ENCODE measurements at places on chromosomes 6 and 20.

DNA sequence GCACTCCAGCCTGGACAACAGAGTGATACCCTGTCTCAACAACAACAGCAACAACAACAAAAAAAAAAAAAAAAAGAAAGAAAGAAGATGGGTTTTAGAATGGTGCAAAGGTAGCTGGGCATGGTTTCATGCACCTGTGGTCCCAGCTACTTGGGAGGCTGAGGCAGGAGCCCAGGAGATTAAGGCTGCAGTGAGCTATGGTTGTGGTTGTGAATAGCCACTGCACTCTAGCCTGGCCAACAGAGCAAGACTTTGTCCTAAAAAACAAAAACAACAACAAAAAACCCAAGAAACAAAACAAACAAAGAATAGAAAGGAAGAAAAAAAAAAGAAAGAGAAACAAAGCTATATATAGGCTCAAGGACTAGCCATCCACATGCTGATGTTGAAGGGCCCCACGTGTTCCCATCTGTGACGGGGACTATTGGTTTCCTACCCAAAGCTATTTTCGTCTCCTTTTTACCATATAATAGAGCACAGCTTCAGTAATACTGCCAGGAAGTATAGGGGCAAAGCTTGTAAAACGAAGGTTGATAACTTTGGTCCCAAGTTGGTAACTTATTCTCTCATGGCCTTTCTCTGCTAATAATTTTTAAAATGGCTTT, 7.9 kb upstream of the EEF1E1 start:
- DNase-seq, result peak; percentile 65

DNA sequence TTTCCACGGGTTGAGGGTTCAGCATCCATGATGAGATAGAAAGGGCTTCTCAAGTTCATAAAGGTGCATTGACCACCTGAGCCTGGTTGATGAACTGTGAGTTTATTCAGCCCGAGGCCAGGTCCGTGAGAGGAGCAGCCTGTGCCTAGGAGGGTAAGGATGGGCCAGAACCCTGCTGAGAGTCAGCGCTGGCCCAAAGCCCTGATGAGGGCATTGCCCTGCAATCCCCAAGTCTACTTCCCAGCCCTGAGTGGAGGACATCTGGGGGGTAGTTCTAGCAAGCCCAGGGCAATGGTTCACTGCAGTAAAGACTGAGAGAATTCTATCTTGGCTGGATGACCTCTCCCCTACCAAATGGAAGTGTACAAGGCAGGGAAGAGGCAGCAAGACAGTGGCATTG, 123.3 kb upstream of the NXT1 start:
- DNase-seq, result no peak

GRCh38 chr6:158744986-158745430, 74.2 kb downstream of the EZR start:
- DNase-seq, result no peak

DNA sequence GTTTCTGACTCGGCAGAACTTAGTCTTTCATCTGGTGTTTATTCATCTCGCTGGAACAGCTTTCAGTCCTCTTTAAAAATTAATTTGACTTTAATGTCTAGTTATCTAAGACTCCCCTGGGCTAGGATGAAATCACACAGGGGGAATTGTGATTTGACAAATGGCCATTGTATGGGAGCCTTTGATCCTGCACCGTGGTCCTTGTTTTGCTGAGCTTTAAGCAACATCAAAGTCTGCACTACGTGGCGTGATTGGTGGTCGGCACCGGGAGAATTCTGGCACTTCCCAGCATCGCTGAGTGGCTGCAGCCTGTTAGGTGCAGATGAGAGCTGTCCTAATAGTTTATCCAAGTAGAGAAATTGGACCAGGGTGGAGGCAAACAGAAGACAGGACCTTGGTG, 146.9 kb downstream of the TBC1D7 start:
- no peak for DNase-seq

DNA sequence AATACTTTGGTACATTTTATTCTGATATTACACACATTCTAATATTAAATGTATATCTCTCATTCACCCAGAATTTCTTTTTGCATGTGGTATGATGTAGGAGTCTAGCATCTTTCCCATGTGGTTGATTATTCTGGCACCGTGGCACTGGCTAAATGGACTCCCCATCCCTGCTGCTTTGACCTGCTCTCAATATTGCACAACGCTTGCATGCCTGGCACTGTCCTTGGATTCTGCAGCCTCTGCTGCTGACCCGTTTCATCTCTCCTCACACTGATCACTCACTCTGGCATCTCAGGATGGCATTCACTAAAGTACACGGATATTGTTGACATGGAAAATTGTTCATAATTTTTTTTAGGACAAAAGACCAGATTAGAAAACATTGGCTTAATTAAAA, 11.5 kb upstream of the DACT2 start:
- no peak for DNase-seq

- no peak for DNase-seq
Observed at GRCh38 chr6:286681-287488, 5.4 kb upstream of the DUSP22 start.

DNA sequence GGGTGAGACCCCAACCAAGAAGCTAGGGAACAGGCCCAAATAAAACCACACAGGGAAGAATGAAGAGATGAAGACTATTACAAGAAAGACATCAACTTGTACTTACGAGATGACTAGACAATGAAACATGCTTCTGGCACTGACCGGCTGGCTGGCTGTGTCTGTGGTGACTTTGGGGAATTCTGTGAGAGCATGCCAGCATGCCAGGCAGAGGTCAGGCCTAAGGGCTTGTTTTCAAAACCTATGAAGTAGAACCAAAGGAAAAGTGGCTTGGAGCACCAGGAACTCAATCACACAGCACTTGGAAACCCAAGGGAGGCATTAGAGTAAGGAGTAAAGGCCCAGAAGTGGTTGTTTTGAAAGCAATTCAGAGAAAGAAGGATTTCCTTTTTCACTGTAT, 28.4 kb upstream of the GSTA3 start:
- DNase-seq, result no peak

GRCh38 chr6:42025845-42026243, 24.5 kb upstream of the TAF8 start:
- DNase-seq, result no peak

DNA sequence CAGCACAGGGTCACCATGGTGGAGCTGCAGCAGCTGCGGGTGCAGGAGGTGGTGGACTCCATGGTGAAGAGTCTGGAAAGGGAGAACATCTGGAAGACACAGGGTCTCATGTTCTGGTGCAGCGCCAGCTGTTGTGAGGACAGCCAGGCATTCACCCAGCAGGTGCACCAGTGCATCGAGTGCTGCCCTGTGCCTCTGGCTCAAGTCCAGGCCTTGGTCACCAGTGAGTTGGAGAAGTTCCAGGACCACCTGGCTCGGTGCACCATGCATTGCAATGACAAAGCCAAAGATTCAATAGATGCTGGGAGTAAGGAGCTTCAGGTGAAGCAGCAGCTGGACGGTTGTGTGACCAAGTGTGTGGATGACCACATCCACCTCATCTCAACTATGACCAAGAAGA, 22.9 kb upstream of the RIPK1 start:
- no peak for DNase-seq

- DNase-seq, result no peak
Observed at GRCh38 chr20:37364013-37364926, 18.3 kb downstream of the SRC start.

DNA sequence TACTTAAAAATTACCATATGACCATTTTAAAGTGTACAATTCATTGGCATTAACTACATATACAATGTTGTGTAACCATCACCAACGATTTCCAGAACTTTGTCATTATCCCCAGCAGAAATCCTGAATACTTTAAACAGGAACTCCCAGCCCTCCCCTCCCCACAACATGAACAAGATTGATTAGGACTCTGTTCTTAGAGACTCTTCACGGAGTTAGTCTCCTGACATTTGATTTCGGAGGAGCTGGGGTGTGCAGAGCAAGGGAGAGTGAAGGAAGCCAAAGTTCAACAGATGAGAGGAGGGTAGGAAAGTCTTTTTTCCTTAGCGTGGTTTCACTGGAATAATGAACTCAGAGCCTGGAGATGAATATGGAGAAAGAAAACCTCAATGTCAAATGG, 17.2 kb upstream of the QKI start:
- no peak for DNase-seq
